AG04450 (cell line): ENCODE measurements at places on chromosomes 12 and 14. TPM values are rescaled to one million over a fixed set of nuclear protein-coding genes. Genes with fewer than 3 reads are reported as not detected.

GPR68 gene
- 0.83 and 1.4 TPM in 2 replicates for polyA plus RNA-seq

TRPV4 gene
- 5.2 and 6.8 TPM in 2 replicates for polyA plus RNA-seq

IAPP gene
- polyA plus RNA-seq: not detected in 2 replicates

PPFIA2 gene
- polyA plus RNA-seq: 0.20 TPM in 1 of 2 replicates, not detected in the other

B4GALNT3 gene
- polyA plus RNA-seq: not detected in 2 replicates

ARHGEF25 gene
- polyA plus RNA-seq: 23.4 and 26.0 TPM in 2 replicates

PAPLN gene
- 3.1 and 3.4 TPM in 2 replicates for polyA plus RNA-seq

KCNMB4 gene
- 0.14 and 0.17 TPM in 2 replicates for polyA plus RNA-seq

TMPRSS12 gene
- polyA plus RNA-seq: not detected in 2 replicates

GRCh38 chr14:100069161-100069800 lies 4.1 kb downstream of the EVL start:
- no peak for DNase-seq

DNA sequence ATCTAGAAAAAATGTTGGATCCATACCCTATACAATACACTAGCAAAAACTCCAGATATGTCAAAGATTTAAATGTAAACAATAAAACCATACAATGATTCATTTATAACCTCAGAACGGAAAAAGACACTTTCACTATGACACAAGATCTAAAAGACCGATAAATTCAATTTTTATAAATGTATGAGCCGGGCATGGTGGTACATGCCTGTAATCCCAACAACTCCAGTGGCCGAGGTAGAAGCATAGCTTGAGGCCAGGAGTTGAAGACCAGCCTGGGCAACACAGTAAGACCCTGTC lies 2.5 kb upstream of the SOS2 start:
- DNase-seq: no peak

DNA sequence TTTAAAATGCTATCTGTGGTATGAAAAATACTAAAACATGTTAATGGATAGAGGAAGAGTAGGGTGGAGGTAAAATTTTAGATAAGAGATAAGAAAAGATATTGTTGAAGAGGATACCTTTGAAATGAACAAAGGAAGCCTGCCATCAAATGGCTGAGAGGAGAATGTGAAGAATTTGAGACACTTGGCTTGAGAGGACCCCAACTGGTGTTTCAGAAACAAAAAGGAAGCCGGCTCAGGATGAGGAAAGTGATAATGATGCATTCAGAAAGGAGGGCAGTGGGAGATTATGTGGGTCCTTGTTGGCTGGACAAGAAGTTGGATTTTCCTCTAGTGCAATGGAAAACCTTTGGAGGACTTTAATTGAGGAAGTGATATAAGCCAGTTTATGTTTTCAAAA lies 264.4 kb downstream of the DUSP6 start:
- DNase-seq: no peak

DNA sequence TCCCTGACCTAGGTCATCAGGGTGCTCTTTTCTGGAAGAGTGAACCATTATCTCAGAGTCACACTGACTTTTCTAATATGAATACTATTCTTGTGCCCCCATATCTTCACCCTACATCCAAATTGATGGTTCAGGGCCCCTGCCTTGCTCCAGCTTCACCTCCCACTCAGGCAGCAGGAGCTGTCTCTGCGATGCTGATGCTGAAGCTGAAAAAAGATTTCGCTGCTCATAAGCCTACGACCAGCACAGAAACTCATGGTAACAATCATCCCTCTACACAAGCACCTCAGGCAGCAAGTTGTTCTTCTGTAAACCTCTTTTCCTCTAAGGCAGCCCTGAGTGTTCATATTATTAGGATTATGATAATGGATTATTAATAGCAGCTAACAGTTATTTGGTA lies 3.2 kb downstream of the ARF3 start:
- DNase-seq: no peak

- no peak for DNase-seq
These were observed 44.7 kb downstream of the ABCD2 start for GRCh38 chr12:39574785-39575497.

GRCh38 chr14:24816011-24816928 lies 182.3 kb upstream of the GZMB start:
- no peak for DNase-seq

DNA sequence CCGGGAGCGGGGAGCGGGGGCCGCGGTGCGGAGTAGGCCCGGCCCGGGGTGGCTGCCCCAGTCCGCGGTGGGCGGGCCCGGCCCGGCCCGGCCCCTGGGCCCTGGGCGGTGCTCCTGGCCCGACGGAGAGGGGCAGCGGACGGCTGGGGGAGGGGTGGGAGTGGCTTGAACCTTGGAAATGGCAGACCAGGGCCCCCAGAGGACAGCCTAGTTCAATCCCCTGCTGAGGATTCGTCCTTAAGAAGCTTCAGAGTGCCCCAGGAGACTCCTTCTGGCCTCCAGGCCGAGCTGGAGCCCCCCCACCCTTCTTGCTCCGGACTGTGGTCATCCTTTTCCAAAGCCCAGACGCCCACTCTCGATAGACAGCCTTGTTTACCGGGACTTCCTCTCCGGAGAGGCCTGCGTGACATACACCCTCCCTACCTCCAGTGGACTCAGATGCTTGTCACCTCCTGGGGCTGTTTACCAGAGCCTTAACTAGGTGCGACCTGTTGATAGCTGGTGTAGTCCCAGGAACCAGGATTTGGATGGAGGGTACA lies 458 bp downstream of the KHNYN start:
- DNase-seq: no peak

DNA sequence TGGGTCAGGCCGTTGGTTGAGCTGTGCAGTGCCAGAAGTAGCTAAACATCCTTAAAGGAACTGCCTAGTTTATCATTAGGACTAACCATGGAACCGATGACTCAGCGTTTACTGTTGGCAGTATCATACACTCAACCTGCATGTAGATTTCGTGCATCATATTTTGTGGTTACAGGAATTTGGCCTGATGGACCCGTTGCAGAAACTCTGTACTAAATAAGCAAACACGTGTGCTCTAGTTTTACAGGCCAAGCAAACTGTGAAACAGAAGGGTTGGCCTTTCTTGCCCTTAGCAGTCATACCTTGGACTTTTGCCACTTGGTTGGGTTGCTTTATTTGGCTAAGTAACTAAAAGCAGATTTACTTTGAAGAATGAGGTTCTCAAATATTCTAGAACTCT lies 35.6 kb downstream of the DGLUCY start:
- peak; percentile 99 for DNase-seq

- no peak for DNase-seq
These were observed 2.1 kb upstream of the ATP23 start for GRCh38 chr12:57939291-57939690.

- no peak for DNase-seq
These were observed at the start of gene GPR132 for GRCh38 chr14:105065280-105066228. GPR132 (minus strand) TSS chr14:105065430; CDS start chr14:105055420, 10,010 bp downstream.

DNA sequence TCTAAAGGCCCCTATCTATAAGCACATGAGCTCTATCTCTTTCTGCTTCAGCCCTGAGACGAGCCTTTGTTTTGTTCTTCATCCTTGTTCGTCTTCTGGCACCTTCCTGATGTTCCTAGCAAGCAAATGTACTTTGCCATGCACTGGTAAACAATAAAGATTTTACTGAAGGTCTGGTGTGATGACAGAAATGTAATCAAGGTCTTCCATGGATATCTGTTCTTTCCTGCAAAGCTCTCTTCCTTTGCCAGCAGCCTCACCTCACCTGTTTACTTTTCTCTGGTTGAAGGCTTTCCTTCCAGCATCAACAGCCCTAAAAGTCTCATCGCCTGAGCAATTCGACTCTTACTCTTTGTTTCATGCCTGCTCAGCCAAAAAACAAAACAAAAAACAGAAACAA lies 330.3 kb downstream of the PCNX1 start:
- DNase-seq: no peak

GRCh38 chr14:99715266-99716000 lies 31.3 kb downstream of the CYP46A1 start:
- DNase-seq: no peak

- DNase-seq: no peak
These were observed 85.1 kb downstream of the BORCS5 start for GRCh38 chr12:12441843-12442461.

DNA sequence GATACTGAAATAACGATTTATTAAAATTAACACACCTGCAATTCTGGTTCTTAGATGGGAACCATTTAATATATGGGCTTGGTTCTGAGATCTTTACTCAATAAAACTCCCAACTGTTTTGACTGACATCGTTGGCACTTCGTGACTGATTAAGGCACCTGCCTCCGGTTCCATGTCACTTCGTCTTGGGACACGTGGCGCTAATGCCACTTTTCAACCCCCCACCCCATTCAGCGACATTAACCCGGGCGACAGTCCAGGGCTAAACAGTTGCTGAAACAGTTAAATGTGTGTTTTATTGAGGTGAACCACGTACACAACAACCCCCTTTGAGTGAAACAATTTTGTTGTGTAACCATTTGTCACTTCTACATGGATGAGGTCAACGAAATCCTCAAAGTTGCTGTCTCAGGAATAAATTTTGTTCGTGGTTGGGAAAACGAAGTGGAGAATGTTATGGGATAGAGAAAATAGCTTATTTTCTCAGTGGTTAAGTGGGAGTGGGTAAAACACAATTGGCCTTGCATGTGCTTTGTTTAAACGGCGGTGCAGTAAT lies 9.9 kb upstream of the SLC38A2 start:
- no peak for DNase-seq
